Activated effector memory CD4-positive, alpha-beta T cell treated with anti-CD3 and anti-CD28 coated beads, Interleukin-2, amount 50 U/mL, for 16 hours (primary cell): ENCODE measurements at places on chromosomes 4 and X.
A peak's percentile ranks its signal among the peaks of the same experiment; 100 is the strongest.

GRCh38 chr4:113112338-113112978 lies 63.0 kb downstream of the ANK2 start:
- DNase-seq, result no peak

DNA sequence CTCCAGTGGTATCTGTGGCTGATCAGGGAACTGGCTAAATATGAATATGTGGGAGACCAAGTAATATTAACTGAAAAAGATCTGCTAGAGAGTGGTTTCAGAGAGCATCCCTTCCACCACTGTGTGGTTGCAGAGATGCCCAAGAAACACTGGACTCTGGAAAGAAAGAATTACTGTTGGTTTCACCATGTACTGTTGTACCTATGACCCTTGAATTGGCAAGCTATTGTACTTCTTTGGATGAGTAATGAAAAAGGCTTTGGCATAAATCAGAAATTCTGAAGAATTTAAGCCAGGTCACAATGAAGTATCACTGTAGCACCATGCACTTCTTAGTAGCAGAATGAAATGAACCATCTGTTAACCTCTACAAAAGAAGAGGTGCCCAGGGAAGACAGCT lies 134.4 kb upstream of the INTU start:
- DNase-seq, result no peak

- no peak for DNase-seq
Measured at GRCh38 chr4:140691369-140691768, 64.8 kb downstream of the TBC1D9 start.

DNA sequence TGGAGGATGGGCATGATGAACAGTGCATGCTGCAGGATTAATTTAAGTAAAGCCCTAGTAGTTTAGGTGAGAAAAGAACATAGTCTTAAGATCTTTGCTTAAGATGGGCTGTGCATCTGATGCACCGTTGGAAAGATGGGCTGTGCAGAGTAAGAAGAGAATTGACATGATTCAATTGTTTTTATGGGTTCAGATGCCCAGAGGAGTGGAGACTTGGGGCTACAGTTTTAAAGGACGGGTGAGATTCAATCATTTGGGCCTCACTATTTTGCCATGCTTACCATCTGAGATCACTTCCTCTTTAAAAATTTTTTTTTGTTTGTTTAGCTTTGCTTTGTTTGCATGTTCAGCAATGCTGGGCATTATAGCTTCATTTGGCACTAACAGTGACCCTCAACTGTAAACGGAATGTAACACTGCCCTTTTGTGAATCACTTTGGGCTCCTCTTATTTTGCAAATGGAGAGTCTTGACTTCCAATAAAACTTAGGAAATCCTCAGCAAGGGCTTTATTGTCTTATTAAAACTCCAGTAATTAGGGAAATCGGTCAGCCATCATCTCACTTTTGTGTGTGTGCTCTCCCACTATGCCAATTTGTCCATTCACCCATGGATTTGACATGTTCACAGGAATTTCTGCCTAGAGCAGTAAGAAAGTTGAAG lies 216.1 kb upstream of the TLL1 start:
- no peak for DNase-seq

- no peak for DNase-seq
Measured at GRCh38 chrX:87727620-87728019, 210.0 kb downstream of the KLHL4 start.

DNA sequence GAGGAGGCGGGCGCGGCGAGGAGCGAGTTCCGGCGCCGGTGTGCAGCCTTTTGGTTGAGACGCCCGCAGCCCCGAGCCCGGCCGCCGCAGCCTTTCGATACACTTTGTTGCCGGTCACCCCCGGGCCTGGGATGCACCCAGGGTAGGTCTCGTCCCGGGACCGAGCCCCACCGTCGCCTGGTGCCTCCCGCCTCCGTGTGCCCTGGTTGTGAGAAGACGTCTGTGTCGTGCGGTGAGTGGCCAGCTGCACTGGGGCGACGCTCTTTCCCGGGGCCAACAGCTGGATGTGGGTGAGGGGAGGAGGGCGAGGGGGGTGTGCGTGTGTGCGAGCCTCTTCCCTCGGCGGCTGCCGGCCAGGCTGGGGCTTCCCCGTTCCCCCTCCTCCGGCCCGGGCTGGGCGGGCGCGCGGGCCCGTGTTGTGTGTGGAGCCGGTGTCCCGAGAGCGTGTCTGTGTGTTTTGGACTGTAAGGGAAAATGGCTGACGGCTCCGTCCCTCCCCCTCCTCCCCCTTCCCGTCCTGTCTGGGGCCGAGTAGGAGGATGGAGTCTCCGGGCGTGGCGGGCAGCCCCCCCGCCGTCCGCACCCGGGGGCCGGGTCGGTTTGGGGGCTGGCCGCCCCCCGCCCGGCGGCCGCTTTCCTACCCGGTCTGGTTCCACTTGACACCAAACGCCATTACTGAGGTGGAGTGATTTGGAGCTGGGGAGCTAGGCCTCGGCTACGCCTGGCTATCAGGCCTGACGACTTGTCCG lies 807 bp downstream of the USP9X start:
- DNase-seq, result peak; percentile 80

DNA sequence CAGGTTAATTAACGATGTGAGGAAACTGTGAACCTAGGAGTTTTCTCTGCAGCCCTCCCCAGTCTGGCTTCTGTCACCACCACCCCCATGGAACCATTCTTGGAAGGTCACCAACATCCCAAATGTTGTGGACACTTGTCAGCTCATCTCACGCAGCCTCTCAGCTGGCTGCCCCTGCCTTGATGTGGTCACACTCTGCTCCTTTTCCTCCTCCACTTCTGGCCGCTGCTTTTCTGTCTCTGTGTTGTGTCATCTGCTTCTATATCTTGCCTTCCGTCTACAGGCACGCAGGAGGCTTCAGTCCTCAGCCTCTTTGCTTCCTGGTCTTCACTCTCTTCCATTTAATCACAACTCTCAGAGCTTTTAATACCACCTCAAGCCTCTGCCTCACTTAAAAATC lies 371.5 kb upstream of the SLIT2 start:
- DNase-seq, result no peak

- no peak for DNase-seq
Measured at GRCh38 chrX:132330156-132330729, 111.0 kb upstream of the RAP2C start.

- peak; percentile 22 for DNase-seq
Measured at GRCh38 chr4:152976212-152976761, 40.2 kb downstream of the FHDC1 start.

DNA sequence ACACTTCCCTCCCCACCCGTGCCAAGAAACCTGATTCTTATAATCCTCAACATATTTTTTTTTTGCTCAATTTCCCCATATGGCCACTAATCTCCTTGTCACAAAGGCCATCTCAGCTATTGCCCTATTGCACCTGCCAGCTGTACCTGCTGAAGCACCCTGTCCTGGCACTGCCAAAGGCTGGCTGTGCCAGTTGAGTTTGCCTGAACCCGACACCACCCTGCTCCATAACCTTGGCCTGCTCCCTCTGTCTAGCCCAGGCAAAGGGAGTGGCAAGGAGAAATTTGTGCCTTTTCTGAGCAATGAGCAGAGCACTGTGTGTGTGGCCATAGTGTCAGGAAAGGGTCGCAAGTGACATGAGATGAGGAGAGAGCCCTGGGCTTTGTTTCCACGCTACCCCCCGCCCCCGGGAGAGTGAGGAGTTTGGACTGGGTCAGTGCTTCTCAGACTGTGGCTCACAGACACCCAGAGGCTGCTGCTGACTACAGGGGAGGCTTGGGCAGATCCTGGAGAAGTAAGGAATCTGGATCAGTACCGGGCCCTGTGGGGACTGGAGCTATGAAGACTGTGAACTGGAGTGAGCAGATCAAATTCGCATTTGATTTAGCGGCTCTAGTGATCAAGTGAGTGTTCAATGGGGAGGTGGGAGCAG lies 42.2 kb upstream of the HMGB3 start:
- no peak for DNase-seq

- DNase-seq, result no peak
Measured at GRCh38 chrX:154979629-154980028, 42.9 kb downstream of the F8 start.

DNA sequence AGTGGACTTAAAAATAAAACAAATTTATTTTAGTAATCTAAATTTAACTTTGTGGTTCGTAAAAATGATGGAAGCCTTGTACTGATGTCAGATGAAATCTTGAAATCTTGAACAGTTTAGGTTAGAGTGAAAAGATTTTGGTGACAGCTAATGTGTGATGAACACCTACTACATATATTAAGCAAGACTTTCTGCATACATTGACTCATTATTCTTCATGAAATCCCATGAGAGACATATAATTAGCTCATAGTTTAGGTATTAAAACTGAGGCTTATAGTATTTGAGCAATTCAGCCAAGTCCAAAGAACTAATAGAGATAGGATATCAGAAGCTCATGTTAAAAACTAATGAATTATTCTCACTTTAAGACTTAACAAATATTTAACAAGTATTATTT lies 66.9 kb upstream of the PCDH7 start:
- no peak for DNase-seq

GRCh38 chr4:181845617-181846016 lies 397.6 kb upstream of the TENM3 start:
- DNase-seq, result no peak

- DNase-seq, result peak; percentile 66
Measured at GRCh38 chrX:154096140-154097002, 1.1 kb downstream of the MECP2 start.

GRCh38 chr4:162803378-162803777 lies 363.3 kb downstream of the NAF1 start:
- DNase-seq, result no peak

- no peak for DNase-seq
Measured at GRCh38 chr4:37533286-37534033, 152.7 kb downstream of the RELL1 start.

DNA sequence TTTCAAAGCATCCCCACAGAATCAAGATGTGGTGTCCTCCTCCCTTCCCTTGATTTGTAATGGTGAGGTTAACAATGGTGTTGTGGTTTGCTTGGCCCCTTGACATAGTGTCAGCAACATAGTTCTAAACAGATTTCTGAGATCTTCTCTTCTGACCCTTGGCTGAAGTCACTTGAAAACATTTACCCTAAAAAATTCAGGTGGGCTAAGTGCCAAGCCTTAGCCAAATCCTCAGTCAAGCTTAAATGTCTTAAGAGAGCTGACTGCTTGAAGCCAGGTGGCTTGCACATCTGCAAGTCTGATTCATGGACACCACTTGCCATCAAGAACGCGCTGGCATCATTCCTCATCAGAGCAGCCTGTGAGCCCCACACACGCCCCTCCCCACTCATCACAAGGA lies 173.2 kb downstream of the MGST2 start:
- DNase-seq, result no peak

- no peak for DNase-seq
Measured at GRCh38 chrX:53086464-53086863, 4.3 kb downstream of the TSPYL2 start.

- DNase-seq, result no peak
Measured at GRCh38 chrX:46260499-46260898, 284.7 kb downstream of the ZNF674 start.

- DNase-seq, result no peak
Measured at GRCh38 chr4:2268357-2269205, 6.7 kb upstream of the MXD4 start.

DNA sequence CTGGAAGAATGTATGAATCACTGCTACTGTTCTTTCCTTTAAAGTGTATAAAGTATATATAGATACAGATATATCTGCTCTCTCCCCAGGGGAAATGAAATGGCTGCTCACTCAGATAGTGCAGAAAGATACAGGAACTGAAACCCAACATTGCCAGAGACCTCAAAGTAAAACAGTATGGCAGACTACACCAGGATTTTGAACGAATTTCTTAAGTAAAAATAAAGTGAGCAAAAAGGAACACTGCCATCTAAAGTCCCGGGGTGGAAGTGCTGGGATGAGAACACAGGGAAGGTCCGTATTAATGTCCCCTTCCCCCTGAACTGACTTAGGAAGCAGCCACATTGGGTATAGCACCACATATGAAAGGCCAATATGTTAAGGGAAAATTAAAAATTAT lies 93.4 kb downstream of the TMA16 start:
- DNase-seq, result no peak

GRCh38 chrX:22795671-22796070 lies 204.1 kb upstream of the DDX53 start:
- DNase-seq, result no peak

- no peak for DNase-seq
Measured at GRCh38 chrX:133771086-133771646, 214.2 kb downstream of the GPC3 start.

GRCh38 chr4:57363346-57363745 lies 253.2 kb upstream of the IGFBP7 start:
- DNase-seq, result no peak

DNA sequence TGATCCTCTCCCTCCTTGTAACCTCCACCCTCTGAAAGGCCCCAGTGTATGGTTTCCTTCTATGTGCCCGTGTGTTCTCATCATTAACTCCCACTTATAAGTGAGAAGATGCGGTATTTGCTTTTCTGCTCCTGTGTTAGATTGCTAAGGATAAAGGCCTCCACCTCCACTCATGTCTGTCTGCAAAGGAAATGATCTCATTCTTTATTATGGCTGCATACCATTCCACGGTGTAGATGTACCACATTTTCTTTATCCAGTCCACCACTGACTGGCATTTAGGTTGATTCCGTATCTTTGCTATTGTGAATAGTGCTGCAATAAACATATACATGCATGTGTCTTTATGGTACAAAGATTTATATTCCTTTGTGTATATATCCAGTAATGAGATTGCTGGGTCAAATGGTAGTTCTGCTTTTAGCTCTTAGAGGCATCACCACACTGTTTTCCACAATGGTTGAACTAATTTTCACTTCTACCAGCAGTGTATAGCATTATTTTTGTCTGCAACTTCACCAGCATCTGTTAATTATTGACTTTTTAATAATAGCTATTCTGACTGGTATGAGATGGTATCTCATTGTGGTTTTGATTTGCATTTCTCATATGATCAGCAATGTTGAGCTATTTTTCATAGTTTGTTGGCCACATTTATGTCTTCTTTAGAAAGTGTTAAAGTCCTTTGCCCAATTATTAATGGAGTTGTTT lies 1030.9 kb downstream of the FSTL5 start:
- no peak for DNase-seq

- DNase-seq, result no peak
Measured at GRCh38 chrX:14923761-14924160, 50.5 kb downstream of the MOSPD2 start.

- DNase-seq, result no peak
Measured at GRCh38 chrX:55451141-55451540, 786 bp upstream of the MAGEH1 start.

DNA sequence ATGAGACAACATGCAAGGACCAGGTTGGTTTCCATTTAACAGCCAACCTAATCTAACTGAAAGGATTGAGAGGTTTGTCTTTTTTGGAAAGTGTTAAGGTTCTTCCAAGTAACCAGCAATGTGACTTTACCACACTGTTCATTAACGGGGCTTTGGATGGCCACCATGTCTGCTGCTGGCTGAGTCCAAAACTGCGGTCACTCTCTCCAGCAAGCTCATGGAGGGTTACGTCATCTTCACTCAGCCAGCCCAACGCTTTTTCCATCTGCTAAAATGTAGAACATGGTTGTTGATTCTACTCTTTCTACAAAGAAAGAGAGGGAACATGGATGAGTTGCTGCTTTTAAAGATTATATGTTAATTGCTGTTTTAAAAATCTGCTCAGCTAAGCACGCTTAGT lies 11.0 kb downstream of the PKD2 start:
- DNase-seq, result no peak
